Right lung (tissue), 10 donors: ENCODE measurements at places on chromosomes 1 and 21. TPM values are rescaled to one million over a fixed set of nuclear protein-coding genes. Genes with fewer than 3 reads are reported as not detected.

DNA sequence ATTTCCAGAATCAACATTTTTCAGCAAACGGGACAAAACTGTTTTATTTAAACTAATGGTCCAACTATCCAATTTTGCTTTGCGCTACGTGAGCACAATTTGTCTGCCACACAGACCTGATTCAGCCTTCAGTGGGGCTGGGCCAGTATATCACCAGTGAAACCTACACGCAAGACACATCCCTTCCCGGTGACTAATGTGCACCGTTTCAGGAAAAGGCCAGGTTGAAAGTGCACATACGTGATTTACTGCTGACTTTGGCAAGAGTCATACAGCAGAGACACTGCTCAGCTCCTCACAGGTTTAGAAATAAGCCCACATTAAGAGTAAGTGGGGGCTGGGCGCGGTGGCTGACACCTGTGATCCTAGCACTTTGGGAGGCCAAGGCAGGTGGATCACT lies 5.1 kb upstream of the TMEM51 start:
- DNase-seq: no peak

DNA sequence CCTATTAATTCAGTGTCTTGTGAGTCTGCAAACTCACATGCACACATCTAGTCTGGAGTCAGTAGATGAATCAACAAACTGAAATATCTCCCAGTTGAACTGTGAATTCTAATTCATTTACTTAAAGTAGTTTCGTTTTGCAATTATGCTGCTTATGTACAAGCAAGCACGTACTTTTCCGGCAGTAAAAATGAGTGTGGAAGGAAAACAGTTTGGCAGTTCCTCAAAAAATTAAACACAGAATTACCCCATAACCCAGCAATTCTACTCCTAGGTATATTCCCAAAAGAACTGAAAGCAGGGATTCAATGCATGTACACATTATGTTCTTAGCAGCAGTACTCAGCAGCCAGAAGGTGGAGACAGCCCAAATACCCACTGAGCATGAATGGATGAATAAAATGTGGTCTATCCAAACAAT lies 49.3 kb downstream of the GNB1 start:
- no peak for DNase-seq

DNA sequence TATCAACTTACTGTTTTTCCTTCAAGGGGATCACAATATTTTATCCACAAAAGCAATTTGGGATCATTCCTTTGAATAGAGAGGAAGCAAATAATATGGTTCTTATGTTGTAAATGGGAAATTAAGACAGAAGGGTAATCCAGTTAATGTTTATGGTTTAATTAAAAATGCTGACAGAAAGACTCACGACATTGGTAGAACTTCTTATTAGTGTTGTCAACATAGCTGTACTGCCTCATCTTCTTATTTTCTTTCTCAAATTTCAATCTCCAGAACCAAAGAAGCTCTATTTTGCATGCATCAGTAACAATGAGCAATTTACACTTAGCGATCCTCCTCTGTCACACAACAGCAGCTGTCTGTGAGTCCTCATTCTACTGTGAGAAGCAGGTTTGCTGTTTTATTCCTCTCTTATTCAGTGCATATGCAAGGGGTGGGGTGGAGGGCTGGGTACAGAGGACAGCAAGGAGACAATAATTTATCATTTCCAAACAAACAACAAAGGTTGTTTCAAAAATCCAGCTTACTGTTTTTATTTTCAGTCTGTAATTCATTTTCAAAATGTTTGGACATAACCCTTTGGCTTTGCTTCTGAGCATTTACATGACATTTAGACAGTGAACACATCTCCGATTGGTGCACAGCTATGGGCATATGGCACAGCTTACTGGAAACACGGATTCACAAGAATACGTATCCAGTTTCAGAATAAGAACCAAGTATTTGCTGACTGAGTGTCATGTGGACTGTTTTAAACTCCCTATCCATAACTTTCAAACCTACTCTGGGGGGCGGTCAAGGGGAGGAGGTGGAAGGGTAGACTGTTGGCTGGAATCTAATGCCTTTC lies 335.9 kb downstream of the RGS7 start:
- no peak for DNase-seq

DNA sequence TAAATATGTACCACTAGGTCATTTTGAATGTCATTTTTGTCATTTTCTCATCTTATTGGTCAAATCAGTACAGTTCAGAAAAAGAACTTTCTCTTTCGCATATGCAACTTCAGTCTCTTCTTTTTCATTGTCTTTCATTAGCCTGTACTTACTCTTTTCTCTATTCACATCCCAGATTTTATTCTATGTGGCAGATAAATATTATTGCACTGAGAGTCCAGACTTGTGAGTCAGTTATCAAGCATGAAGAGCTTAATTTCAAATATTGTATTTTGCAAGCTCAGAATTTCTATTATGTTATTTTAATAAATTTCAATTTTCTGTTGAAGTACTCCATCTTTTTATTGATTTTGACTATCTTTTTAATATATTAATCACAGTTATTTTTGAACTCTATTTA lies 105.2 kb upstream of the PALMD start:
- no peak for DNase-seq

DNA sequence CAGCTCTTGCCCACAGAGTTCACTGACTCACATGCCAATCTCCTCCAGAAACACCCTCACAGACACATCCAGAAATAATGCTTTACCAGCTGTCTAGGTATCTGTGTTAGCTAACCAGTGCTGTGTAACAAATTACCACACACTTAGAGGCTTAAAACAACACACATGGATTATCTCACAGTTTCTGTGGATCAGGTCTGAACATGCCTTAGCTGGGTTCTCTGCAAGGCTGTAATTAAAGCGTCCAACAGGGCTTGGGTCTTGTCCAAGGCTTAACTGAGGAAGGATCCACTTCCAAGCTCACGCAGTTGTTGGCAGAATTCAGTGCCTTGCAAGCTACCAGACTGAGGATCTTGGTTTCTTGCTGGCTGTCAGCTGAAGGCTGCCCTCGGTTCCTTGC lies 92.5 kb upstream of the RGS4 start:
- DNase-seq: no peak

- peak; percentile 83 for DNase-seq
Measured at GRCh38 chr1:209652873-209653401, 712 bp upstream of the LAMB3 start.

GRCh38 chr1:160197231-160197630 lies 6.9 kb downstream of the CASQ1 start:
- no peak for DNase-seq

DNA sequence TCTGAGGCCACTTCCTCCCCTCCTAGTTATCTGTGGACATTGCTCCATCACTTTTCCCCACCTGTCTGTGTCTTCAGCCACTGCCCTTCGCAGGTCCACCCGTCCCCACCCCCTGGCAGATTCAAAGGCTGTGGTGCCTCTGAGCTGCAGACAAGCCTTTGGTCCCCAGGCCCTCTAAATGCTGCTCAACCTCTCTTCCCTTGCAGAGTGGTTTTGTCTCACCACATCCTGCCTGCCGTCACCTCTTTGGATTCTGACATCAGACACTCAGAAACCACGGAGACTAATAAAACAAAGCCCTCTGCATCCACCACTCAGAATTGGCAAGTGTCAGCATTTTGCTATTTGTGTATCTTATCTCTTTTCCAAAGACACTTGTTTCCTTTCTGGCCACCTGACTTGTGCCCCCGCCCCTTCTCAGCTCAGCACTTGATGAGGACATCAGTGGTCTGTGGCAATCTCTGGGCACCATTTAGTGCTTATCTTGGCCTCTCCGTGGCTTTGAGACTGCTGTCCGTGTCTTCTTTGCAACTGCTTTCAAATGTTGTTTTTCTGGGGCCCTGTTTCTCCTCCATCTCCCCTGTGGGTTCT lies 7.7 kb downstream of the CNIH3 start:
- DNase-seq: no peak

DNA sequence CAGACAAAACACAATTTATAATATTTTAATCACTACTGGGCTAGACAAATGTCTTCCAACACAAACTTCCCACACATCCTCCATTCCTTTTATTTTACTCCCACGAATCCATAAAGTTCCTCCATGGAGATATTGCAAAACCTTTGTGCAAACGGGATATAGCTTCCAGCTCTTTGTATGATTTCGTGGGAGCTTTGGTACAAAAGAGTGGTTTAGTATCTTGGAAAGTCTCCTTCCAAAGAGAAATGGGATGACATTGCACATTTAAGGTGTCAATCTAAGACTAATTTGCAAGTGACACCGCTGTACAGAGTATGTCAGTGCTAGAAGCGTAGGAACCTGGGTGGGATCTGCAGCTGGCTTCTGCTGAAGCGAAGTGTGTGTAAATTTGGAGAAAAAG lies 455.2 kb upstream of the RUNX1 start:
- no peak for DNase-seq

GRCh38 chr1:175569117-175569743 lies 174.2 kb downstream of the TNR start:
- no peak for DNase-seq

- no peak for DNase-seq
Measured at GRCh38 chr1:54283635-54284385, 83.8 kb downstream of the MRPL37 start.

DNA sequence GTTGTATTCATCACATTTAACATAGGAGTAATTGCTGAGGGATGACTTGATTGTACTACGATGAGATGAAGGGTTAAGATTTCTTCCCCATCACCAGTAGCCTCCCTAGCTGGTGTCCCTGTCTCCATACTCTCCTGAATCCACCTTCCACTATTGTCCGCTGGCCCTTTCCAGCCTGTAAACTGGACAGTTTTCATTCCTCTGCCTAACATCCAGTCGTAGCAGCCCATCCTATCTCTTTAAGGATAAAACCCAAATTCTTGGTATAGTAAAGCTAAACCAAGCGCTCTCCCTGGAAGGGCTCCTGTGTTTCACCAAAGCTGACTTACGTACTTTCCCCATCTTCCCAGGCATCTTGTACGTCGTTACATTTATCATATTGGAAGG lies 670 bp downstream of the COX20 start:
- peak; percentile 36 for DNase-seq

DNA sequence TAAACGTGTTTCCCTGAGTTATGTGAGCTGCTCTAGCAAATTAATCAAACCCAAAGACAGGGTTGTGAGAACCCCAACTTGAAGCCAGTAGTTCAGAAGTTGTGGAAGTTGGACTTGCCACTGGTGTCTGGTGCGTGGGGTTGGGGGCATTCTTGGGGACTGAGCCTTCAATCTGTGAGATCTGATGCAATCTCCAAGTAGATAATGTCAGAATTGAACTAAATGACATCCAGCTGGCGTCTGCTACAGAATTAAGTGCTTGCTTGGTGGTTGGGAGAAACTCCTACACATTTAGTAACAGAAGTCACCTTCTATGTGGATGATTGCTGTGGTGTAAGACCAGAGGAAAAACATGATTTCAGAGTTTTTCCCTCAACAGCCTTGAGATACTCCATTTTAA lies 207.4 kb downstream of the FGGY start:
- DNase-seq: no peak

DNA sequence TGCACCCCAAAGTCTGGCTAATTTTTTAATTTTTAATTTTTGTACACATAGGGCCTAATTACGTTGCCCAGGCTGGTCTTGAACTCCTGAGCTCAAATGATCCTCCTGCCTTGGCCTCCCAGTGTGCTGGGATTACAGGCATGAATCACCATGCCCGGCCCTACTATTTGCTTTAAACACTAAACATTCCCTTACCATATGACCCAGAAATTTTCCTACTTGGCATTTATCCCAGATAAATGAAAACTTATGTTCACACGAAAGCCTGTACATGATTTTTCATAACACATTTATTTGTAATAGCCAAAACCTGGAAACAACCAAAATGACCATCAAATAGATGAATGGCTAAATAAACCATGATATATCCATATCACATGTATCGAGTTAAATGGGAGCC lies 35.8 kb downstream of the NDUFS5 start:
- DNase-seq: no peak

GRCh38 chr1:56187405-56187804 lies 392.0 kb downstream of the PLPP3 start:
- no peak for DNase-seq

- no peak for DNase-seq
Measured at GRCh38 chr1:191564275-191564674, 594.0 kb upstream of the RGS18 start.

DNA sequence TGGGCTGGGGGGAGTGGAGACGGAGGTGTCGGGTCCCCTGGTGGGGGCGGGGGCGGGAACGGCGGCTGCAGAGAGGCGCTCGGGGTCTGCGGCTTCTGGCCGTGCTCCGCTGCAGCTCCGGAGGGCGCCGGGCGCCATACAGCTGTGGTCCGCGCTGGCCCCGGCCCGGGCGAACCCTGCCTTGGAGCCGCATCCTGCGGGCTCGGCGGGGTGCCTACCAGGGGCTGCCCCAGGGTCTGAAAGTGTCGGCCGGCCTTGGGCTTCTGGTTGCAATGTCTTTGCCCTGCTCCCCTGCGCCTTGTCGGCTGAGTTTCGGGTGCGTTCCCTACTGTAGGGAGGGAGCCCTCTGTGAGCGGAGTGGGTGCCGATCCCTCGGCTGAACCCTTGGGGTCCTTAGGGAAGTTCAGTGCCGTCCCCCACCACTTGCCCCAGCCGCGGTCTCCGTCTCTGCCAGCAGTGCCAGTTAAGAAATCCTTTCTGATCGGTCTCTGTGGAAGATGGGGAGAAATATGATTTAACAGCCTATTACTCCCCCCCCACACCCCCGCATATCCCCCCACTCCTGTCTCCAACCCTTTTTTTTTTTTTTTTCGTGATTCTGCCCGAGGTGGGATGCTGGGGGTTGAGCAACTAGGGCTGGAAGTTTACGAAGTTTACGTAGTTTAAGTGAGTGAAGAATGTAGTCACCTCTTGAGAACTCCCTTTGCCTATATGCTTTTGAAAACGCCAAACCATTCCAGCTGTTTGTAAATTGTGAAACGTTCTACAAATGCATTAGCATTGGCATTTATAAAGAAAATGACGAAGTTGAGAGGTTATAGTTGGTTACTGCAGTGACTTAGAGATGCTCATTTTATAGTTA lies 588 bp downstream of the NEXN start:
- peak; percentile 71 for DNase-seq

DNA sequence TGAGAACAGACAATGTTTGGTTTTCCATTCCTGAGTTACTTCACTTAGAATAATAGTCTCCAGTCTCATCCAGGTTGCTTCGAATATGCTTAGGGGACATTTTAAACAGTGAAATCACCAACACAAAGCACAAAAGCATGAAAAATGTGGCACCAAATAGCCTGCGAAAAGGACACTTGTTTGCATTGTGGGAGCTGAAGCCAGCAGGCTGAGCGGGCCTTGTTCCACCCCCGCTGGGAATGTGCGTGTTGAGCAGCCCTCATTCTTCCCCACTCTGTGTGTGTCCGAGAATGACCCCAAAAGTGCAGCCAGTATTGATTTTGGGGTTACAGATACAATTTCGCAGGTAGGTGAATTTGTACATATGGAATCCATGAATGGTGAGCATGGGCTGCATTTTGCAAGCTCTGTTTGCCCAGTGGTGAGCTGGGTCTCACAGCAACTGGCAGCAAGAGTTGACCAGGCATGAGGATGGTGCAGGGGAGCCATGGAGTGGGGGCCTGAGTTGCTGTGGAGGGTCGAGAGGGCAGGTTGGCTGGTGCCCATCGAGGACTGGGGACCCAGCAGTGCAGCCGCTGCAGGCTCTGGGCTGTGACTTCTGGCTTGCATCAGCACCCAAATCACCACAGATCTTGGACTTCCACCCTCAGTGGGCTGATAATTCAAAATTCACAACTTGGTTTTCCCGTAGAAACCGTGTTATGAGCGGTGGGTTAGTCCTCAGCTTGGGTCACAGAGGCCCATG lies 29.4 kb downstream of the NENF start:
- DNase-seq: no peak

The C4BPB gene
- 0.81 TPM for polyA plus RNA-seq

The SH2D1B gene
- 1.1 TPM for polyA plus RNA-seq

The ATP6V1G3 gene
- polyA plus RNA-seq: not detected

The GTF2B gene
- polyA plus RNA-seq: 46.3 TPM

The PLEKHM2 gene
- polyA plus RNA-seq: 62.2 TPM

The SLC9C2 gene
- 0.09 TPM for polyA plus RNA-seq

The SYCP1 gene
- 0.24 TPM for polyA plus RNA-seq

The LCE3D gene
- not detected for polyA plus RNA-seq
